ACHN (cell line): ENCODE measurements at places on chromosomes 6 and 20.

- no peak for DNase-seq
Observed at GRCh38 chr6:38750968-38751615, 36.0 kb downstream of the DNAH8 start.

GRCh38 chr6:25330796-25331685 lies 51.9 kb downstream of the CARMIL1 start:
- no peak for DNase-seq

DNA sequence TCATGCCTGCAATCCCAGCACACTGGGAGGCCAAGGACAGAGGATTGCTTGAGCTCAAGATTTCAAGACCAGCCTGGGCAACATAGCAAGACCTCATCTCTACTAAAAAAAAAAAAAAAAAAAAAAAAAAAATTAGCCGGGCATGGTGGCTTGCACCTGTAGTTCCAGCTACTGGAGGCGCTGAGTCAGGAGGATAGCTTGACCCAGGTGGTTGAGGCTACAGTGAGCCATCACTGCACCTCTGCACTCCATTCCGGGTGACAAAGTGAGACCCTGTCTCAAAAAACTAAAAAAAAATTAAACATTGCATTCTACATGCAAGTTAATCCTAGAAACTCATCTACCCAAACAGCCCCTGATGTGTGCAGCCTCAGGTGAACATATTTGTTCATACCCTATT lies 7.3 kb upstream of the TRAM2 start:
- DNase-seq: no peak

- DNase-seq: peak; percentile 78
Observed at GRCh38 chr20:38143646-38144554, 21.2 kb downstream of the TGM2 start.

- no peak for DNase-seq
Observed at GRCh38 chr20:59873409-59873808, 60.0 kb downstream of the SYCP2 start.

- DNase-seq: no peak
Observed at GRCh38 chr6:169970306-169970988, 219.0 kb downstream of the ERMARD start.

DNA sequence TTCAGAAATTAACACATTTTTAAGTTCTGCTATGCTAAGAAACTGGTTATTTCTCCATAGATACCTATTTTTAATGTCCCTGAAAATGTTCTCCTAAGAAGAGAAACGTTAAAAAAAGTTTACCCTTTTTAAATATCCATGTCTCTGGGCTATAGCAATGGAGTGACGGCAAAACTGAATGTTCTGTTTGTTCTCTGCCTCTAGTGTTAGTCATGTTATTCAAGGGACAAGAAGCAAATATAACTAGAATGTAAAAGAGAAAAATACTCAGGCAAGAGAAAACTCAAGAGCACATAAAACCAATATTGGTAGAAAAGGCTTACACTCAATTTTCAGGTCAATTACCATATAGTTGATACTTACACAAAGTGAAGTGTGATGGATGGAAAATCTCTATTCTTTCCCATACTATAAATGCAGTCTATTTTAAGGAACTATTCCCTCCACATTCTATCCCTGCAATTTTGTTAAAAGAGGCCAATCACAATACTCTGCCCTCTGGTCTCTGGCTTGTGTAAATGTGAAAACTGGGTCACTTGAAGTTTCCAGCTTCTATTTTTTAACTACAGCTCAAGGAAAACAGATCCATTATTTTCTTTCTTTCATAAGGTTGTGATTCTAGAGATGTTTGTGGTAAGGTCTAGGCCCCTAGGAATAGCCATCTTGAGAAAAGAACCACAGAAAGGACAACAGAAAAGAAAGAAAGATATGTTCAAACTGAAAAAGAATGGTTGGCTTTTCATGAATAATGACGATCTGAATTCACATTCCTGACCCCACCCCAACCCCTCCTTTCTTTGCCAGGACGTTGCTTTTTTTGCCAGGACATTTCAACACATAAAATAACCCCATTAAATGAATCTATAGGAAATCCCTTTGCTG lies 200.3 kb upstream of the FAM83B start:
- no peak for DNase-seq

DNA sequence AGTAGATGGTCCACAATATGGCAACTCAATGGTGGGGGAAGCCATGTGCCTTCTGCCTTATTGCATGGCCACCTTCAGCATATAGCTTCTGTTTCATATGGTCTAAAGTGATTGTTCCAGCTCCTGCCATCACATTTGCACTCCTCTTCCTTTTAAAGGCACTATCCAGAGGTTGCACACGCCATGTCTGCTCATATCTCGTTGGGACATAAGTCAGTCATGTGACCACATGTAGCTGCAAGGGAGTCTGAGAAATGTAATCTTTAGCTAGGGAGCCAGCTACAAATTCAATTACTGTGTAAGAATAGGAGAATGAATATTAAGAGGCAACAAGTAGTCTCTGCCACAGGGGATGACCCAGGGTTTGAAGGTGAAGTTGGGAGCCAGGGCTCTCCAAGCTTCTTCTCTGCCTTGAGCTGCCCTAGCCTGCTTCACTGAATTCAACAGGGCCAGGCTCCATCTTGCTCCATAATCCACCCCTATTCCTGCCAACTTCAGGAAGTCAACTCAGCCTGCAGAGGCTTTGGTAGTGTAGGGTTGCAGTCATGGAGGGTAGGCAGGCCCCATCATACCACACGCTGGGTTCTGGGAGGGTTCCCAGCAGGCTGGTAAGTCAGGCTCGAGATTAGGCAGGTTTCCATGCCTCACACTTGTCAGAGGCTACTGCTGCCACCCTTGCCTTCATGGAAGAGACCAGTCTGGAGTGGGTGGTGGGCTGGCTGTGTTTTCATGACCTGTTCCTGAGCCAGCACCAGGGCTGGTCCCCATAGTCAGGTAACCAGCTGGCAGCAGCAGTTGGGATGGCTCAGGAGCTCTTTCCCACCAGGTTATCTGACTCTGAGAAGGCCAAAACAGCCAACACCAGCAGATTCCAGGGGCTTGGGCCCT lies 56.7 kb upstream of the SAYSD1 start:
- no peak for DNase-seq

GRCh38 chr6:163323705-163324104 lies 90.8 kb upstream of the QKI start:
- DNase-seq: no peak

- DNase-seq: no peak
Observed at GRCh38 chr6:36946526-36946925, 8.0 kb upstream of the PI16 start.

DNA sequence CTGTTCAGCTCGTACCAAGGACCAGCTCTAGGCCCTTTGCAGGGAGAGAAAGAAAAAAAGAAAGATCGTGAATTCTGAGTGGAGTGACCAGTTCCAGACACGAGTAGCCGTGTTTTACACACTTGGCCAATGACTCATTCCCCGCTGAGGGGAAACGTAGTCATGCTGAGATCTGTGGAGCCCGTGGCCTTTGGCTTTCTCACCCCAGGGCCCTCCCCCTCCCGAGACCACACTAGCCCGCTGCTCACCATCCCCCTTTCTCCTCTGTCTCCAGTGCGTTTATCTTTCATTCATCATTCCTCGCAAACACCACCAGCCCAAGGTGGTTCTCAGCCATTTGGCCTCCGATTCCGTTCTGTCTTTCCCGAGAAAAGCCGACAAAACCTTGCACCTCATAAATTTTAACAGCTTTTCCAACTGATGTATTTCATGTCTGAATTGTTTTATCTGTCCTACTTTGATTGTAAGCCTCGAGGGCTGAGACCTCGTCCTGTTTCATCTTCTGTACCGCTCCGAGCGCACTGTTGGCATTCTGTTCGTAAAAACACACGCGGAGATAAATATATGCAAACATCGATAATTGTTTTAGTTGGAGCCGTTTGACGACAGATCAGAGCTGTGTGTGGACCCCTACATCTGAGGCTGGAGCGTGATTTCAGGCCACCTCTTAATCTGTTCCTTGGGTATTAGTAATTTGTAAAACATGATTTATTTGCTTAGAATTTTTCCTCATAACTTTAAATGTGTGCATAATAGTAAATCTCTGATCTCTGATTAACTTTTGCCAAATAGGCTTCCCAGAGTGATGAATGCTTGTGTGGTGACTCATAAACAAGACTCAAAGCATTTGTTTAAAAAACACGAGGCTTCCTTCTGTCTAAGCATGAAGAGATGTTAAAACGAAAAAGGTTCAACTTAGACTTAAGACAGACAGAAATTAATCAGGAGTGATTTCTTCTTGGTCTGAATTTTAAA lies 336.6 kb downstream of the CDH4 start:
- peak; percentile 63 for DNase-seq
